A549 treated with ZK216348 at 1 μM for 4 hours (cell line): ENCODE measurements at places on chromosomes 1 and 21. TPM values are rescaled to one million over a fixed set of nuclear protein-coding genes. Genes with fewer than 3 reads are reported as not detected.

The PFKFB2 gene
- total RNA-seq = 4.6 to 7.3 TPM (median 6.4 TPM) in 5 replicates

The NRAS gene
- total RNA-seq = 17.0 to 38.0 TPM (median 29.9 TPM) in 5 replicates

The AGMAT gene
- 4.5 to 8.1 TPM (median 7.6 TPM) in 5 replicates for total RNA-seq

The RGS8 gene
- total RNA-seq = not detected in 5 replicates

The PLEKHN1 gene
- total RNA-seq = 4.0 to 6.6 TPM (median 5.4 TPM) in 5 replicates

The TESK2 gene
- total RNA-seq = 0.09 to 0.33 TPM (median 0.13 TPM) in 5 replicates

The PAQR6 gene
- 2.9 to 5.5 TPM (median 3.4 TPM) in 5 replicates for total RNA-seq

The C4BPA gene
- total RNA-seq = 0.33 to 0.86 TPM (median 0.78 TPM) in 5 replicates

The GREM2 gene
- total RNA-seq = 0.08 to 0.21 TPM (median 0.18 TPM) in 5 replicates

The ZBTB8A gene
- 2.5 to 4.4 TPM (median 3.8 TPM) in 5 replicates for total RNA-seq

The HHIPL2 gene
- total RNA-seq = 7.8 to 12.3 TPM (median 11.6 TPM) in 5 replicates

The SYCP1 gene
- total RNA-seq = not detected in 5 replicates

The KIF2C gene
- total RNA-seq = 36.6 to 42.0 TPM (median 40.4 TPM) in 5 replicates

The CFAP57 gene
- 0.06 to 0.58 TPM (median 0.34 TPM) in 5 replicates for total RNA-seq

The MROH7 gene
- not detected in 5 replicates for total RNA-seq

The SLC30A2 gene
- 0.09 to 0.31 TPM (median 0.25 TPM) in 5 replicates for total RNA-seq

The S100A2 gene
- 19.1 to 29.3 TPM (median 27.2 TPM) in 5 replicates for total RNA-seq

The KLHDC8A gene
- 0.37 to 0.72 TPM (median 0.47 TPM) in 5 replicates for total RNA-seq

The EVI5 gene
- 5.2 to 8.7 TPM (median 7.4 TPM) in 5 replicates for total RNA-seq

The MPL gene
- total RNA-seq = 0.46 to 0.63 TPM in 2 of 5 replicates, not detected in the others

The CENPS gene
- total RNA-seq = 25.4 to 36.8 TPM (median 29.0 TPM) in 5 replicates

The ARID4B gene
- 12.4 to 24.7 TPM (median 15.2 TPM) in 5 replicates for total RNA-seq

The TMPRSS3 gene
- total RNA-seq = 0.15 to 0.24 TPM (median 0.21 TPM) in 5 replicates

The GPX7 gene
- total RNA-seq = not detected in 5 replicates

The NBPF6 gene
- total RNA-seq = 0.26 TPM in 1 of 5 replicates, not detected in the others

The CD1C gene
- not detected in 5 replicates for total RNA-seq

The CHD1L gene
- total RNA-seq = 31.4 to 39.6 TPM (median 32.2 TPM) in 5 replicates

The SPATC1L gene
- 0.20 TPM in 1 of 5 replicates, not detected in the others for total RNA-seq

The POU3F1 gene
- 0.10 TPM in 1 of 5 replicates, not detected in the others for total RNA-seq
